CD4-positive, alpha-beta T cell (primary cell): ENCODE measurements at places on chromosomes 7 and 10. TPM values are rescaled to one million over a fixed set of nuclear protein-coding genes. Genes with fewer than 3 reads are reported as not detected.
A peak's percentile ranks its signal among the peaks of the same experiment; 100 is the strongest.

Gene ASIC3
- 13.8 TPM for total RNA-seq

Gene CHAT
- total RNA-seq = not detected

Gene RADIL
- not detected for total RNA-seq

Gene NRF1
- total RNA-seq = 36.1 TPM

Gene SLC25A13
- 12.7 TPM for total RNA-seq

Gene PILRA
- total RNA-seq = 4.6 TPM

DNA sequence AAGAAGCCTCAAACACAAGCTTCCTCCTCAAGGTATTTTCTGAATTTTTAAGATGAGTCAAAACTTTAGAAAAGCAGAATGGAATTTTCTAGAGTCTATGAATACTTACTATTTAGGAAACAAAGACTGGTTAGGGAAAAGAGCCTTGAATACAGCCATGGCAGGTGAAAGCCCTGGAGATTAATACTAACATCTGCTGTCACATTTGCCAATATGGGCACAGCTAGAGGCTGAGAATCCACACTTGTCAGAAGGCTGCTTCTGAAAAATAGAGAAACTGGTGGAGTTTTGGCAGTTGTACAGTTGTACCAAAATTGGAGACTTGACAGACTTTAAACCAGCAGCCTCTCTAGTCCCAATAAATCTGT, 24.3 kb upstream of the CNNM1 start:
- no peak for DNase-seq

DNA sequence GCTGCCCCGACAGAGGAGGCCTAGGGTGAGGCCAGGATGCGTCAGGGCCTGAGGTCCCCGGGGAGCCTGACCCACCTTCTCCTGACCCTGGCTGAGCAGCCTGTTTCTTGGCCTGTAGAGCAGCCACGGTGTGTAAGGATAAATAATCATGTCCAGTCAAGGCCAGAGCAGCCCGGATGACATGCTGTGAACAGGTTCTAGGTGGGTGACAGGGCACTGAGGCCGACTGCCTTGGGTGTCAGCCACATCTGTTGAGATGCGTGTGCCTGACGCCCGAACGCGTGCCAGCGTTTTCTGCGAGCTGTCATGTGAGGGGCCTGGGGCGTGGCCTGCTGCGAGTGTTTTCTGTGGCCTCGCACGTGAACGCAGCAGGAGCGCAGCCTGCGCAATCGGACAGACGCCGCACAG, 118.3 kb downstream of the FAM53B start:
- no peak for DNase-seq

- peak; percentile 90 for DNase-seq
These were observed 31.1 kb downstream of the ADAP1 start for GRCh38 chr7:923108-924041.

GRCh38 chr7:155258226-155258560, 39.5 kb upstream of the INSIG1 start:
- DNase-seq = no peak

DNA sequence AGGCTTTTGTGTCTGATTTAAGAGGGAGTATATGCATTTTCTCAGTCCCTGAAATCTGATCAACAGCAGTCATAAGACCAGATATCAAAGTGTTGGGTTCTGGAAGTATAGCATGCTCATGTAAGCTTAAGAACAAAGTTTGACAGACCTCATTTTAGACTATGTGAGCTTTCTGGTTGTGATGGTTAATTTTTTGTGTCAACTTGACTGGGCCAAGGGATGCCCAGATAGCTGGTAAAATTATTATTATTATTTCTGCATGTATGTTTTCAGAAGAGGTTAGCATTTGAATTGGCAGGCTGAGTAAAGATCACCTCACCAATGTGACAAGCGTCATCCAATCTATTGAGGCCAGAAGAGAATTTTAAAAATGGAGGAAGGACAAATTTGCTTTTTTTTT, 63.5 kb upstream of the FRMD4A start:
- DNase-seq = no peak

DNA sequence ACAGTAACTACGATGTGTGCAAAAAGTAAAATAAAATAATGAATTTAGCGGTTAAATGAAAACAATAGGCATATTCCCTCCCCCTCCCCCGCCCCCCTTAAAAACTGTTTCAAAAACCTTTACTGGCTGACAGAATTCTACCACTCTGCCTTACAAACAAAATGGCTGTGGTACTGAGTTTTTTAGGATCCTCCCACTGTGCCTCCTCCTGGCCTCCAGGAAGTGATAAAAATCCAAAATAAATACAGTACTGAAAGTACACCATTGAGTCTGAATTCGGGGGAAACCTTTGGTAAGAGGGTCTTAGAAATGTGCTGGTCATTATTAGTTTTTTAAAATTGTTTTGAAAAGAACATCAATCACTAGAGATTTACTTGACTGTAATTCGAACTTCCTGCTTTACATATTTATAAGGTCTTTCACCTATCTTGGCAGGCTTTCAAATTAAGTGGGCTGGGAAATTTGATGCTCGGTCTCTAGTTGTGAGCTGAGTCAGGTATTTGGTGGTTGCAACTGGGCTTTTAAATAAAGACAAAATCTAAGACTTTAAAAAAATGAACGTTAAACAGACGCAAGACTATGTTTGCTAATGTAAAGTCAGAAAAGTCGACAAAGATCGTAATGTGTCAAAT, 32.5 kb upstream of the EPC1 start:
- DNase-seq = no peak
